ENCODE measurements at places on chromosomes 12 and 14.

DNA sequence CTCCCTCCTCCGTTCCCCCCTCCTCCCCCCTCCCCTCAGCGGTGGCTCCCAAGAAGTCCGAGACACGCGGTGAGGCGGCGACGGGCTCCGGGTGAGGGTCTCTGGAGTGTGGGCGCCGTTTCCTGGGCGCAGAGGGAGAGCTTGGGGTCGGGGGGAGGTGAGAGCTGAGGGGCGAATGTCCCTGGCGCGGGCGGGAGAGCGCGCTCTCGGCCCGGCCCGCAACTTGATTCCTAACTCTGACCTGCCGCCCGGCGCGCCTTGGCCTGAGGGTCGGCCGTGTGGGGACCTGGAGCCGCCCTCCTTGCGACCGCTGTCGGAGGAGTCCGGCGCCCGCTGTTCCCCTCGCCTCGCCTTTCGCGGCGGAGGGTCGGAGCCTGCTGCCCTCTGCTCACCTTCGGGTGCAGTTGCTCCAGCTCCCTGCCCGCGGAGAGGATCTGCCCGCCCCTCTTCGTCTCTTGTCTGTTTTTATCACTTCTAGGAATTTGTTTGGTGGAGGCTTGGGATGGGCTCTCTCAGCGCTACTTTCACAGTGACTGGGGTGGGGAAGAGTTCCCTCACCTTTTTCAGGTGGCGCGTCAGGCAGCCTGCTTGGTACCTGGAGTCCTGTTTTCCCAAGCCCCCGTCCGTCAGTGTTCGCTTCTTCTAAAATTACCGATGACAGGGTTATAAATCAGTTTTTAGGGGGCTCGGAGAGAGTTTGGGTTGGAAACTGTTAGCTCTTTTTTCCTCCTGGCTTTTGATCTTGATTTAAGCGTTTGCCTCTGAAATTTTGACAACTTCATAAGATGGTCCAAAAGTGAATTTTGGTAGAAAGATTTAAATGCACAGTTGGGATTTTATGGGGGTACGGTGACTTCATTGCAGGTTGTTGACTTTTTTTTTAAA lies 495 bp downstream of the ADIPOR2 start:
- peak; percentile 35 for DNase-seq

GRCh38 chr14:72599579-72600470 lies 294.1 kb downstream of the DPF3 start:
- no peak for DNase-seq

DNA sequence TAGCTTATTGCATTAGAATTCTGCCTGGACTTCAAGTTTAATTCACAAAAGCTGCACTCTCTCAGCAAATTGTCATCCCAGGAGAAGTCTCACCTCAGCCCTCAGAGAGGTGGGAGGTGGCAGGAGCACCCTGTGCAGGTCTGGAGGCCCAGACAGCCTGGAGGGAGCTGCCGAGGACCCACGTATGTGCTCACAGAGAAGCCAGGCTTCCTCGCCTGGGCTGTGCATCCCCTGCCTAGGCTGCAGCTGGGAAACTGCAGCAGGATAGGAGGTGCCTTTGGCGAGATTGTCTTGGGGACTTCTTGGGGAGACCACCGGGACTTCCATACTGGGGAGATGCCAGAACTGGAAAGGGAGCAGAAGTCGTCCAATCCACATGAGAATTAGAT lies 8.8 kb downstream of the CPNE6 start:
- no peak for DNase-seq

GRCh38 chr12:99111600-99111999 lies 466.5 kb downstream of the APAF1 start:
- DNase-seq = no peak

DNA sequence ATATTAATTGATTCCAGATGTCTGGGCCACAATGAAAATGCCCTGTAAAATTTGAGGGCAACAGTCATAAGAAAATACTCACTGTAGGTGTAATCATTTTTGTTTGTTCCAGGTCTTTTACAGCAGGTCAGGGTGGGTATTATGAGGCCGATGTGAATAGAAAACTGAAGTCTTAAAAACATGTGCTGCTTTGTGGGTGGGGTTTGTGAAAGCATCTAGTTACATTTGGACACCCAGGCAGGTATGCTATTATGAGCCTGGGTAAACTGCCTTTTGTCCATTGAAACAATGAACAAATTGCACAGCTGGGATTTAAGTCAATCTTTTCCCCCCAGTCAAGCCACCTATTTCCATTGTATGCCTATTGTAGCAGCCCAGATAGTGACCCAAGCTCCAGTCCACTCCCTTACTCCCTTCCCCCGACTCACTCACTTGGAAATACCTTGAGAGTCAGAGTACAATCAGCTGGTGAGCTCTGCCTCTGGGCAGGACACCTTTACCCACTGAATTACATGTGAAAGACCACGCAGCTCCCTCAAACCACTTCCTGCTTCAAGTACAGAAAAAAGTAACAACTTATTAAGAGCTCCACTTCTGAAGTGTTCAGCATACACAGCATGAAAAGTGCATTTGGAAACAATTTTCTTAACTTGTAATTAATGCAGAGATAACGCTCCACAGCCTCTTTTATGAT lies 1.8 kb downstream of the IGF1 start:
- DNase-seq = no peak

DNA sequence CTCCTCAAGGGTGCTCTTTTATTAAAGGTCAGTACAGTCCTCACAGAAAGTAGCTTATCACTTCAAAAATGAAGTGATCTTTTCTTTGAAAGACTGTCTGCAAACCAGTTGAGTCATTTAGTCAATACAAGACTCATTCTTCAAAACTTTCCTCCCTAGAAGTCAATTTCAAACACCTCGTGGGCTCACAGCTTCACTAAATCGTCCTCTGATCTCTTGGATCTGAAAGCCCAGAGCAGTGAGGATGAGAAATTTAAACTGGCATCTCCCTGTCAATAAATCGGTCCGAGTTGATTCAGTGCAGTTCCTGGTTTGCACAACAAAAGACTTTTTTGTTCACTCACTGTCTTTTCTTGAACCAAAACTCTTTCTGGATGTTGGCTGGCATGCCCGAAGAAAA lies 44.5 kb downstream of the NUAK1 start:
- DNase-seq = no peak

DNA sequence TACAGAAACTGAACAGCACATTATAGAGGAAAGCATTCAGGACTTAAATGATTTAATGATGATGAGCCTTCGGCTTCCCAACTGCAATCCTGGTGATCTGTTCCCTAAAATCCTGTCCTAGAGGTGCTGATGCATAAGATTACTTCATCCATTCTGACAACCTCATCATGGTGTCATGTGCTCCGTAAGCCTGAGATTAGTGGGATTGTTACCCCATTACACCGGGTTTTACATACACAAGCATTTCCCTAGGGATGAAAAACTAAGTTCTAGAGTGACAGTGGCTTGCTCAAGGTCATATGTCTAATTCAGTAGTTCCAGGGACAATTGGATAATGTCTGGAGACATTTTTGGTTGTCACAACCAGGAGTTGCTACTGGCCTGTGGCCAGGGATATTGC lies 2.5 kb upstream of the RNASE13 start:
- peak; percentile 36 for DNase-seq

GRCh38 chr12:109759595-109759994 lies 46.0 kb downstream of the FAM222A start:
- no peak for DNase-seq

DNA sequence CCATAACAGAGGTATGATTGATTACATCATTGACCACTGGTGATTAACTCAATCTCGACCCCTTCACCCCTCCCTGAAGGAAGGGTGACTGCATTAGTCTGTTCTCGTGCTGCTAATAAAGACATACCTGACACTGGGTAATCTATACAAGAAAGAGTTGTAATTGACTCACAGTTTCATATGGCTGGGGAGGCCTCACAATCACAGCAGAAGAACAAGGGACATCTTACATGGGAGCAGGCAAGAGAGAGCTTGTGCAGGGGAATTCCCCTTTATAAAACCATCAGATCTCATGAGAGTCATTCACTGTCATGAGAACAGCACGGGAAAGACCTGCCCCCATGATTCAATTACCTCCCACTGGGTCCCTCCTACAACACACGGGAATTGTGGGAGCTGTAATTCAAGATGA lies 55.9 kb upstream of the TMCC3 start:
- DNase-seq = peak; percentile 52

GRCh38 chr12:74752215-74752614 lies 214.6 kb downstream of the ATXN7L3B start:
- no peak for DNase-seq

- no peak for DNase-seq
Observed at GRCh38 chr14:48731260-48731659, 854.9 kb downstream of the RPS29 start.

GRCh38 chr14:33967138-33967537 lies 16.3 kb upstream of the EGLN3 start:
- no peak for DNase-seq

DNA sequence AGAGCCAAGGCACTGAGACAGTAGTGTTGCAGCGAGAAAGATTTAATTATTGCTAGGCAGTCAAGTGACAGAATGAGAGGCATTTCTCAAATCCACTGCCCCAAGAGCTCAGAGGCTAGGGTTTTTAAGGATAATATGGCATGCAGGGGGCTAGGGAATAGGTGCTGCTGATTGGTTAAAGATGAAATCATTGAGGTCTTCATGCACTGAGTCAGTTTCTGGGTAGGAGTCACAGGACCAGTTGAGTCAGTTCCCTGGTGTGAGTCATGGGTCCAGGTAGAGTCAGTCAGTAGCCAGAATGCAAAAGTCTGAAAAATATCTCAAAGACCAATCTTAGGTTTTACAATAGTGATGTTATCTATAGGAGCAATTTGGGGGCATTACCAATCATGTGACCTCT lies 323.8 kb downstream of the RGS6 start:
- DNase-seq = no peak

- peak; percentile 56 for DNase-seq
Observed at GRCh38 chr14:96363751-96364336, 518 bp downstream of the GSKIP start.

GRCh38 chr14:72701237-72701565 lies 192.7 kb downstream of the DPF3 start:
- DNase-seq = no peak

- no peak for DNase-seq
Observed at GRCh38 chr12:19759227-19759626, 319.9 kb downstream of the AEBP2 start.

- DNase-seq = no peak
Observed at GRCh38 chr12:122293081-122293480, 26.8 kb upstream of the VPS33A start.

GRCh38 chr14:99254328-99255009 lies 17.5 kb downstream of the BCL11B start:
- no peak for DNase-seq

- no peak for DNase-seq
Observed at GRCh38 chr12:103431950-103432349, 63.8 kb downstream of the C12orf42 start.

DNA sequence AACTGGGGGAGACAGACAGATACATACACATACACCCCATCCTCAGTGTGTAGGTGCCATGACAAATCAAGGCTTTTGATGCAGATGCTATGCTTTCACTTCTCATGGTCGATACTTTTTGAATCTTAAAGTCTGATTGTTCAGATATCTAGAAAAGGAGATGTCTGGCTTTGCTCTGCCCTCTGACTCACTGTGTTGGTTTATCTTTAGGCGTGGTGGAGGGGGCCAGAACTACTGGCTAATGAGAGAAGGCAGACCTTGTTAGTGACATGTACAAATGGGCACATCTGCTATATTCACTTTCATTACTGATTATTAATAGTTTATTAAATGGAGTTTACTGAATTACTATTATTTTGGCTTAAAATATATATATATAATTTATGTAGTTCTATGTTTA lies 444.3 kb upstream of the RGS6 start:
- no peak for DNase-seq
